Small intestine (tissue), 16 donors: ENCODE measurements at places on chromosomes 5 and 9.

DNA sequence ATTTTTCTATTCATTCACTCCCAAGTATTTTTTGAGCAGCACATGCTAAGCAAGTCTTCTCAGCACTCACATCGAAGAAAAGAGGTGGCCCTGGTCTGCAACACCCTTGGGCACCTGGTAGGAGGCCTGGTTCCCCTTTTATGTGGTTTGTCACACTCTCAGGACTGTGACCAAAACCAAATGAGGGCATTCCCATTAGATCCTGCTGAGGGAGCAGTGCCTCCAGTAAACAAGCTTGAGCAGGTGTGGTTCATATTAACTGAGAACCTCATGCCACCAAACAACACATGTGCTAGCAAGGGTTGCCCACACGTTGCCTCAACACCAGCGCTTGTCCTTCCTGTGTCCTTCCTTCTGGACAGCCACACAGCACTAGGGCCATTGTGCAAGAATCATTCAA, 26.9 kb upstream of the SYK start:
- DNase-seq, result no peak

GRCh38 chr5:109803854-109804253, 114.1 kb downstream of the MAN2A1 start:
- peak; percentile 44 for DNase-seq

- DNase-seq, result no peak
Observed at GRCh38 chr9:32348106-32348695, 36.2 kb upstream of the ACO1 start.

GRCh38 chr9:123085916-123086315, 52.4 kb downstream of the GPR21 start:
- no peak for DNase-seq

DNA sequence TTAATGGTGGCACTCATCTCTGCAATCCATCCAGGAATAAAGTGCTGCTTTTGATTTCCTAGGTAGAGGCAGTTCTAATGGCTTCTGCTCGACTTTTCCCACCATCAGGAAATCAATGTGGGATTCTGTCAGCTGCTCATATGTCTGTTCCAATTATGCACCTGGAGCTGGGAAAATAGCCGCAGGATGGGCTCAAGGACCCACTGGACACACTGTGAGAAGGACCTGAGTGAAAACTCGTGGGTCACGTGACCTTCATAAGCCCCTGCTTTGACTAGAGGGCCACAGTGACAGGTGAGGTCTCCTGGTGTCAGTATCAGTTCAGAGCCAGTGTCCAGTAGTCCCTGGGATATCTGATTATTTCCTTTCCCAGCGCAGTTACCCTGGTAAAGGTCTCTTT, 17.9 kb upstream of the PTGES start:
- DNase-seq, result no peak
